ENCODE measurements at places on chromosomes 3 and 15.
A peak's percentile ranks its signal among the peaks of the same experiment; 100 is the strongest.

- DNase-seq: no peak
These were observed 5.9 kb downstream of the PRSS50 start for GRCh38 chr3:46711760-46712159.

- peak; percentile 18 for DNase-seq
These were observed 119.3 kb upstream of the SLC24A5 start for GRCh38 chr15:48001393-48002039.

GRCh38 chr3:4814305-4814903 lies 164.8 kb upstream of the BHLHE40 start:
- peak; percentile 86 for DNase-seq

- no peak for DNase-seq
These were observed 20.3 kb downstream of the RGMA start for GRCh38 chr15:93068581-93069199.

GRCh38 chr3:66394019-66394752 lies 106.6 kb downstream of the LRIG1 start:
- no peak for DNase-seq

DNA sequence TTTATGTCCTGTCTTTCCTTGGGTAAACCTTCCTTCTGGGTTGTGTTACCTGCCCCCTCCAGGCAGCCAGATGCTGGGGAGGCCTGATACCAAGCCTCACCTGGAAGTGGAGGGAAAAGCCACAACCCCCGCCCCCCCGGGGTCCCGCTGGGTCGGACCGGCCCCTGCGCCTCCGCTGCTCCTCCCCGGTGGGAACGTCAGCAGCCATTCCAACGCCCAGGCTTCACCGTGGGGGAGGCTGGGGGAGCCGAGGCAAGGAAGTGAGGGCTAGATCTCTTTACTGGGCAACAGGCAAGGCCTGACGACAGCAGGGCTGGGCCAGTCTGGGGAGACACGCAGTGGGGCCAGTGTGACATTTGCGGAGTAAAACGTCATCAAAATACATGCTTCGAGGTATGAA lies 53.0 kb upstream of the SNRPA1 start:
- DNase-seq: no peak

- no peak for DNase-seq
These were observed 11.9 kb downstream of the TAGLN3 start for GRCh38 chr3:112010636-112011035.

DNA sequence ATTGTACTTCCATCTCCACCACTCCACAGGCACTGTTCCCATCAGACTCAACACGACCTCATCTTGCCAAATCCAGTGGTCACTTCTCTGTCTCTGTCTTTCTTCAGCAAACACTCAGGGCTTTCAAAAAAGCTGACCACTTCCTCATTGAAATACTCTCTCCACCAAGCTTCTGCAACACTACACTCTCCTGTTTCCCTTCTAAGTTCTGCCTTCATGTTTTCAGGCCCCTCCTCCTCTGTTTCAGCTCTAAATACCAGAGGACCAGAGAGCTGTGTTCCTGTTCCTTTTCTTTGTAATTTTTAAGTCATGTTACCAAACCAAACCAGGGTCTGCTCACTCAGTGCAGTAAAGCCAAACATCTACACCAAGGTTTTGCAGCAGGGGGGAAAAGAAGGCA lies 33.8 kb upstream of the ACP3 start:
- peak; percentile 95 for DNase-seq

Measured in KBM-7 (cell line).